ENCODE measurements at places on chromosomes 13 and 19.

- no peak for DNase-seq
Observed at GRCh38 chr19:31356587-31357314, 7.5 kb upstream of the TSHZ3 start.

GRCh38 chr19:58355908-58356765 is 2.8 kb upstream of the A1BG start:
- DNase-seq: no peak

DNA sequence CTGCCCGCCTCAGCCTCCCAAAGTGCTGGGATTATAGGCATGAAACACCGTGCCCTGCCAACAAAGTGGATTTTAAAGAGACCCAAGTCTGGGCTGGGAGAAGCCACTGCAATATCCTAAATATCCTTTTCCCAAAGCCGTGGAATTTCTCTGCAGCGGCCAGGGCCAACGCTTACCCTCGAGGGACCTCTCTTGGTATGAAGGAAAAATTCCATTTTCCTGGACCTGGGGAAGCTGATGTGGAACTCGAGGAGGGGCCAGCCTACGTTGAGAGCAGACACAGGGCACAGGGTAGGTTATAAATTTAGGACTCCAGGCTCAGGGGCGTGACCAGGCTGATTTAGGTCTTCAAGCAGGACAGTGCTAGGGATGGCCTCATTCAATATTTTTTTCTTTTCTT is 17.7 kb upstream of the UPF1 start:
- DNase-seq: no peak

- DNase-seq: no peak
Observed at GRCh38 chr19:47120470-47121067, 7.0 kb upstream of the ZC3H4 start.

DNA sequence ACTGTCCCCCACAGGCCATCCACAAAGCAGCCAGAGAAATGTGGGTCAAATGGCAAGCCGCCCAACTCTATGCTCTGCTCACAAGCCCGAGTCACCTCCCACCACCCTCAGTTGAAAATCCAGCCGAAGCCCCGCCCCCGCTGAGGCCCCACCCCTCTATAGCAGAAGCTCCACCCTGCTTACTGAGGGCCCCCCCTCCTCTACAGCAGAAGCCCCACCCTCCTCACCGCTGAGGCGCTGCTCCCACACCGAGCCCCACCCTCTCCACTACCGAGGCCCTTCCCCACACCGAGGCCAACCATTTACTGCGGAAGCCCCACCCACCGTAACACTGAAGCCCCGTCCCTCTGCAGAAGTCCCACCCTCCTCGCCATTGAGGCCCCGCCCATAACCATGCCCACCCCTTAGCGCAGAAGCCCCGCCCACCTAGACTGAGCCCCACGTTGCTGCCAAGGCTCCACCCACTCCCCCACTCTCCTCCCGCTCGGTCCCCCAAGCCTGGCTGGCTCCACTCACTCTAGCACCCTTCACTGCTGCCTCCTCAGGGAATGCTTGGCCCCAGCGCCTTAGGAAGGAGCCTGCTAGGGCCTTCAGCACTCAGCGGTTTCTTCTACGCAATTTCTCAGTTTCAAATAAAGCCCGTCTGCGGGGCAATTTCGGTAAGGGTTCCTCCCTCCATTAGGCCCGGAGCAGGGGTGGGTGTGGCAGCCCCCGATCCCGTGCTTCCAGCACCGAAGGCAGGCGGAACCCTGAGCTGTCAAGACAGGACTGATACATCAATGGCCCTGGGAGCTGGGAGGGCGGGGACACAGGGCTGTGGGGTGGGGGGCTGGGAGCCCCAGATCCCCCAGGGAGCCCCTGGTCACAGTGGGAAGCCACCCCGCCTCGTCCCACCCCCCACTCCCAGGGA is 9.0 kb upstream of the MYDGF start:
- DNase-seq: no peak

Measured in kidney glomerular epithelial cell (primary cell).